ENCODE measurements at places on chromosomes 6 and 20. TPM values are rescaled to one million over a fixed set of nuclear protein-coding genes. Genes with fewer than 3 reads are reported as not detected.

SIGLEC1 gene
- total RNA-seq, result not detected

LINC00237 gene
- total RNA-seq, result 0.35 TPM

MYT1 gene
- total RNA-seq, result not detected

SENP6 gene
- total RNA-seq, result 80.4 TPM

CD93 gene
- 0.54 TPM for total RNA-seq

GLP1R gene
- not detected for total RNA-seq

RAET1E gene
- total RNA-seq, result not detected

PTCHD4 gene
- not detected for total RNA-seq

LTB gene
- 839 TPM for total RNA-seq

FNDC1 gene
- total RNA-seq, result not detected

PGC gene
- not detected for total RNA-seq

LY6G6D gene
- total RNA-seq, result not detected
